ENCODE measurements at places on chromosomes 11 and 22.

DNA sequence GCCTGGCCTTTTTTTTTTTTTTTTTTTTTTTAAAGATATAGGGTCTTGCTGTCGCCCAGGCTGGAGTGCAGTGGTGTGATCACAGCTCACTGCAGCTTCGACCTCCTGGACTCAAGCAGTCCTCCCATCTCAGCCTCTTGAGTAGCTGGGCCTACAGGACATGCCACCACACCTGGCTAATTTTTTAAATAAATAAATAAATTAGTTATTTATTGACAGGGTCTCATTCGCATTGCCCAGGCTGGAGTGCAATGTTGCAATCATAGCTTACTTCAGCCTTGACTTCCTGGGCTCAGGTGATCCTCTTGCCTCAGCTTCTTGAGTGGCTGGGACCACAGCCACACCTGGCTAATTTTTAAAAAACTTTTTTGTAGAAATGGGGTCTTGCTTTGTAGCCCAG, 10.5 kb downstream of the AP2A2 start:
- ATAC-seq, result no peak

GRCh38 chr11:72058416-72059034, 21.8 kb downstream of the NUMA1 start:
- no peak for ATAC-seq

DNA sequence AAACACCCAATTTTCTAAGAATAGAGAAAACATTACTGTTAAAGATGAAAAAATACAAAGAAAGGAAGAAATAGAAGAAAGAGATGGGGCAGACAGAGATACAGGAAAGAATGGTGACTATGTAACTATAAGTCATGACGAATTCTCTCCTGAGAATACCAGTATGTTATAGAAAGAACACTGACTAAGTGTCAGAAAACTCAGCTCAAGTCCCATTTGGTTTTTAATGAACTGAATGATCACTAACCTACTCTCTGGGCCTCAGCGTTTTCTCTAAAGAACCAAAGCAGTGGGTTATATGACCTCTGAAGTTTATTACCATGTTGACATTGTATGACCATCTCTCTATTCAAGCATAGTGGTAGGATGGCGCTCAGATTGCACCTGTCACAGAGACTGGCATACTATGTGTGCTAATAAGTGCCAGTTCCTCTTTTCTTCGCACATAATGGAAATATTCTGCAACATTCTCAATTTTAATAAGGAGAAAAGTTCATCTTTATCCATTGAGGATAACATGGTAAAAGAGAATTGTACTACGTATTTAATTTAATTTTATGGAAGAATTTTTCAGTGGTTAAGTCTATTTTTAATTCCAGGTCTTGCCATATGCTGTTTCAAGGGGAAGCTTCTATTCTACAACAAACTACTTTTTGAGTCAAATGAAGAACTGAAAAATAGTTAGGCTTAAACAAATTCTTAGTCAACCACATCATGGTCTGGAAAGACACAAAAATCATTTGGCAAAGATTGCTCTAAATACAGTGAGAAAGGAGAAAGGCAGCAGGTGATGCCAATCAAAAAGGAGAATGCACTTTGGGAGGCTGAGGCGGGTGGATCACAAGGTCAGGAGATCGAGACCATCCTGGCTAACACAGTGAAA, 25.0 kb upstream of the EED start:
- peak; percentile 68 for ATAC-seq

DNA sequence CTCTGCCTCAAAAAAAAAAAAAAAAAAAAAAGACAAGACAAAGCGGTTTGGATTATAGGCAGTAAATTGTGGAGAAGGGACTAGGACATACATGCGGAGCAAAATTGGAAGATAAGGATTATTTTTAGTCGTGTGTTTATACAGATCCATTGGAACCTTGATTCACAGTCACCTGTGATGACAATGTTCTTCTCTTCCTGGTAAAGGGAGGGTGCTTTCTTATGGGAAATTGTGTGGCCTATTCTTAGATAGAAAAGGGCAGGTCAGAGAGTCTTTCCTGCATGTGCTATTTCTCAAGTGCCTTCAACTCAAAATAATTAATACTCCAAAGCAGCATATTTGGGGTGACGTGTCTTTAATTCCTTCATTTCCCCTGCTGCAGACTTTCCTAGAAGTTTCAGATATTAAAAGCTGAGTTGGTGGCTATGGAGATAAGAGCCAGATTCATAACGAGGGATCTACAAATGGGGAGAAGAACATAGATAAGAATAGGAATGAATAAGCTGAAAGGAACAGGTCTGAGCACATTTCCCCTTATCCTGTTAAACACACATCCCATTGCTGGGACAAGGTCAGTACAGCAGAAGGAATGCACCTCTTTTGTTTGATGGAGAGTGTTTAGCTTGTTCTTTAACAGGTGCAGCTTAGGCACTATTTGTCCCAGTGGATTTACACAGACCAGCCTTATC, 22.5 kb downstream of the GSTT2B start:
- ATAC-seq, result no peak

GRCh38 chr11:88620568-88621130, 283.1 kb upstream of the CTSC start:
- no peak for ATAC-seq

- ATAC-seq, result no peak
These were observed 17.4 kb upstream of the GLYATL1 start for GRCh38 chr11:58921778-58922390.

DNA sequence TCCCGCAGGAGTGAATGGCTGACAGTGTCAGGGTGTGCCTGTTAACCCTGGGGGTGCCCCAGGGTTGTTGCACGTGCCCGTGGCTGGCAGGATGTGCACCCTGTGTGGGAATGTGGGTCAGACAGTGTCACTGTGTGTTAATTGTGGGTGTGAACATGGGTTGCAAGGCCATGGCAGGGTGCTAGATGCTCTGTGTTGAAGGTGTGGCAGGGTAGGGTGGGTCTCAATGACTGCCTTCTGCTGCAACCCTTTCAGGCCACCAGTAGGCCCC, 8.3 kb downstream of the RIN1 start:
- ATAC-seq, result peak; percentile 38

GRCh38 chr11:75969626-75970308, 154.8 kb downstream of the UVRAG start:
- ATAC-seq, result no peak

Data from activated CD4-positive, CD25-positive, alpha-beta regulatory T cell treated with anti-CD3 and anti-CD28 coated beads, Interleukin-2, amount 50 U/mL, for 24 hours (primary cell).